ENCODE measurements at places on chromosomes 2 and 18.

DNA sequence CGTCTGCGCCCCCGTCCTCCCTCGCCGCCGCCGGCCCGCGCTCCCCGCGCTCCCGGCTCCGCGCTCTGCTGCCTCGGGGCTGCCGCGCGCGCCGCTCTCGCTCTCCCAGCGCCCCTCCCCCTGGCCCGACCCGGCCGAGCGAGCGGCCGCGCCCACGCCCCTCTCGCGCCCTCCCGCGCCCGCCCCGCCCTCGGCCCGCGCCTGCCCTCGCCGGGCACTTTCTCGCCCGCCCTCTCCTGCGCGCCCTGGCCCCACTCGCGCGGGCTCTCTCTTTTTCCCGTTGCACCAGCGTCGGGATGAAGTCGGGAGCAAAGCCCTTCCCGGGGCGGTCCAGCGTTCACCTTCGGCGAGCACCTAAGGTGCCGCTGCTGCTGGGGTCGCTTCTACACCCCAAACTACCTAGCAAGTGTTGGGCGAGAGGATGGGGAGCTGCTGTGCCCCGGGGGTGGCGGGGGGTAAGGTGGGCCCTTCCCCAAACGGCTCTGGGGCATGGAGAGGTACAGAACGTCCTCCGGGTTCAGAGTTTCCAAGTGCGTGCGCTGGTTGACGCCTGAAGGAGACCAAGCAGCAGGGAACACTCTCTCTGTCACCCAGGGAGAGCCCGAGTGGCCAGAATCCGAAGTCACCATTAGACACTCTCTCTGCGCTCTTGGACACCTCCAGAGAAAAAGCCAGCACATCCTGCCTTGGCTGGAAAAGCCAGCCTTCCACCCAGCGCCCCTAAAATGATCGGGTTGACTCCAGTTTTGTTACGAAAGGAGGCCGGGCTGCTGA lies at the start of gene COLEC12:
Gene COLEC12 (minus strand): TSS at position 70 of the 774 bp plus-strand sequence. CDS start 187 bp downstream, outside the sequence.
- no peaks in the 10 kb centered on the region for H3K36me3 ChIP-seq
- H3K27me3 ChIP-seq = peaks cover 8% of the 10 kb centered on the region
- DNase-seq = no peak
- H3K4me1 ChIP-seq = no peaks in the 10 kb centered on the region

- H3K4me3 ChIP-seq = peak overlapping the region; percentile 33
- peak; percentile 67 for DNase-seq
- H3K36me3 ChIP-seq = no peaks in the 10 kb centered on the region
- H3K4me1 ChIP-seq = peaks cover 15% of the 10 kb centered on the region
Measured at GRCh38 chr18:25896178-25896780, 194.1 kb downstream of the SS18 start.

- H3K27ac ChIP-seq = no peak overlapping the region
- H3K4me3 ChIP-seq = no peak overlapping the region
- H3K36me3 ChIP-seq = no peaks in the 10 kb centered on the region
- DNase-seq = no peak
- H3K4me1 ChIP-seq = no peaks in the 10 kb centered on the region
Measured at GRCh38 chr18:56258178-56258577, 380.2 kb downstream of the TXNL1 start.

- H3K4me1 ChIP-seq = peaks cover 9% of the 10 kb centered on the region
- no peaks in the 10 kb centered on the region for H3K36me3 ChIP-seq
- H3K27ac ChIP-seq = no peak overlapping the region
- no peak for DNase-seq
Measured at GRCh38 chr2:42944779-42945415, 152.5 kb upstream of the HAAO start.
